Stimulated activated CD4-positive, alpha-beta T cell treated with anti-CD3 and anti-CD28 coated beads, Interleukin-15, amount 100 ng/mL, for 1 hour (primary cell): ENCODE measurements at places on chromosomes 2 and 18.

- DNase-seq, result no peak
Measured at GRCh38 chr2:215022418-215022817, 116.0 kb downstream of the ABCA12 start.

DNA sequence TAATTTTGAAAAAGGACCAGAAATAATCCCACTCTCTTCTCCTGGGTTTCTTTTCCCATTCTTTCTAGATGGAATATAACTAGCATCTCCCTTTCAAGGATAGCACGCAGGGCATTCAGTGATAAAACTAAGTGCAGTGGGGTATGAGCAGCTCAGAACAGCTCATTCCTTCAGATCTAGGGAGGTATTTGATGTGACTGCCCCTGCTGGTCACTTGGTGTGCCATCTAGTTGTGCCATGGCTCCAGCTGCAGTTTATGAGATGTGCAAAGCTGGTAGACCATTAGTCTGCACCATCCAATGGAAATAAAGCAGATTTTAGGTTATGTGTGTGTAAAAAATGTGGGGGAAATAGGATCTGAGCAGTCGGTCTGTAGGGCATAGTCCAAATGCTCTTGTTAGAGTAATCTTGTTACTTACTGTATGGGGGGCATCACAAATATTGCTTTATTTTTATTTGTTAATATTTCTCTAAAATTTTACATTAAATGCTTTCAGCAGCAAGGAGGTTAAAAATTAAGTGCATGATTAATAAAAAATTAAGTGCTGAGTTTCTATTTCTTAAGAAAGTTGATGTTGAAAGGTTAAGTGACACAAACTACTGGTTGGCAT is 38.9 kb downstream of the CTAGE1 start:
- DNase-seq, result no peak

- DNase-seq, result no peak
Measured at GRCh38 chr2:215466097-215466909, 30.4 kb upstream of the FN1 start.

DNA sequence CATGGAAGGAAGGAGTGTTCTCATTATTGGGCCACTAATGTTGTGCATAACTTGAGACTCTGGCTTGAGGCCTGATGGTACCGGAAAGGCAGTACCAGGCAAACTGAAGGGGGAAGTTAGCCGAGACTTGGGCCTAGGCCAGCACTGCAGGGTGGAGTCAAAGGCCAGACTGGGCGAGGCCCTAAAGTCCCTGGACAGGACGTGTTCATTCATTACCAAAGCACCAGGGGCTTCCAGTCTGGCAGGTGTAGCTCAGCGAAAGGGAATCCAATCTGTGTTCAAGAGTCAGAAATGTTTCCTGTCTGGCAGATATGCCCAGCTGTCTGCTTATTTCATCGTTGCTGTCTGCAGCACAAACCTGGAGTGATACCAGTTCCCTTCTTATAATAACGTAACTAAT is 4.7 kb upstream of the ITSN2 start:
- no peak for DNase-seq
